Eye (tissue), 1 donor: ENCODE measurements at places on chromosomes 3 and 15.

- no peak for DNase-seq
Observed at GRCh38 chr3:183247011-183247589, 6.0 kb upstream of the B3GNT5 start.

- no peak for DNase-seq
Observed at GRCh38 chr3:148190441-148190990, 507.2 kb upstream of the AGTR1 start.

DNA sequence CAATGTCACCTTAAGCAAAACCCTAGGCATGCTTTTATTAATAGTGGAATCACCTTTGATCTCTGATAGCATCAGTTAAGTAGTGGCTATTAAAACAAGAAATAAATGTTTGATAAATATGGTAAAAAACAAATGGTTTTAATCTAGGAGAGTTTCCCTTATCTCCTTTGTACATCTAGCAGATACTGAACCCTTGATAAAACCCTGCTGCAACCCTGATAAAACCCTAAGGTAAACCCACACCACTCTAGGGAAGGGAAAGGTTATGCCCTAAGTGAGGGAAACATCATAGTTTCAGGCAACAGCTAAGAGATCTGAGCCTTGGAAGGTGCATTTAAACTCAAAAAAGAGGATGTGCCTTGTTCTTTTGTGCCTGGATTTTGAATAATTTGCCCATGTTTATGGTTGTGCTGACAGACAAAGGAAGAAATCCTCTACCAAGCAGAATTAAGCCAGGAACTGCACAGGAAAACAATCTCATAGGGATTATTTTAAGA lies 309.7 kb downstream of the FGF12 start:
- DNase-seq, result no peak

DNA sequence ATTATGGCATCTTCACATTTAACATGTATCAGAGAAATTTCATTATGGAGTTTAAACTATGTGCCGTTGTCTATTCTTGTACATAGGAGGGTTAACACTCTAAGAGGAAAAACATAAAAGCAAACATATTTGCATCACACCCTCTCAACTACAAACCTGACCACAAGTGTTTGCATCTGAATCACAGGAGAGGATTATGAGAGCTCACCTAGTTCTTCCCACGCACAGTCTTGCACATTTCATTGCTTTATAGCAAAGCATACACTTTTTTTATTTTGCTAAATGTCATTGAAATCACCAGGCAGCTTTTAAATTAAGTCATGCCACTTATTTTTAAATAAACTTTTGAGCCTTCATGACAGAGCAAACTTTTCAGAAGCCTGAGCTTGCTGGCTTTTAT lies 12.5 kb downstream of the TRAT1 start:
- DNase-seq, result no peak

DNA sequence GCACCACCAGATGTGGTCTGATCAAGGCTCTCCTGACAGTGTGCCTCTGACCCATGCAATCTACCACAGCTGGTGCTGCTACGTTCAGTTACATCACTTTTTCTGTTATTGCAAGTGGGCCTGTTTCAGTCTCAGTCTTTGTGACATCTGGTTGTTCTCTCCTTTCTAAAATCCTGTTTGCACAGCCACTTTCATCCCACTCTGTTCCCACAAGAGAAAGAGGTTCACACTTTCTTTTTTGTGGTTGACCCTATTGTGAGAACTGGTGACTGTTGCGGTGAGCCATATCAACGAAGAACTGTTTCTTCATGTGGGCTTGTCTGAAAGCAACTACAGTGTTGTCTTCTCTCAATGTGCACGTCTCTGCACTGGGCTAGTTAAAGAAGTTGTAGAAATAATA lies 342.8 kb upstream of the ARPP21 start:
- DNase-seq, result no peak

- peak; percentile 37 for DNase-seq
Observed at GRCh38 chr3:117893001-117893400, 1141.6 kb downstream of the IGSF11 start.

GRCh38 chr15:69474291-69474690 lies 21.7 kb downstream of the RPLP1 start:
- DNase-seq, result no peak

- DNase-seq, result peak; percentile 92
Observed at GRCh38 chr3:48548729-48549705, 7.6 kb downstream of the PFKFB4 start.
